ENCODE measurements at places on chromosomes 11 and 22.
A peak's percentile ranks its signal among the peaks of the same experiment; 100 is the strongest.

GRCh38 chr11:64868904-64869570, 9.4 kb downstream of the EHD1 start:
- DNase-seq: peak; percentile 23
- peaks cover 16% of the 10 kb centered on the region for H3K36me3 ChIP-seq

- no peak for DNase-seq
- no peaks in the 10 kb centered on the region for H3K27me3 ChIP-seq
- H3K27ac ChIP-seq: peak overlapping the region; percentile 36
- peaks cover 36% of the 10 kb centered on the region for H3K4me1 ChIP-seq
- H3K36me3 ChIP-seq: no peaks in the 10 kb centered on the region
These were observed 327.6 kb upstream of the CCDC90B start for GRCh38 chr11:83613767-83614121.

- H3K27me3 ChIP-seq: no peaks in the 10 kb centered on the region
- H3K4me1 ChIP-seq: peaks cover 7% of the 10 kb centered on the region
- no peak overlapping the region for H3K27ac ChIP-seq
- H3K4me3 ChIP-seq: no peak overlapping the region
These were observed 8.1 kb upstream of the UCP2 start for GRCh38 chr11:73990730-73991129.

- no peaks in the 10 kb centered on the region for H3K36me3 ChIP-seq
- no peaks in the 10 kb centered on the region for H3K27me3 ChIP-seq
- H3K4me3 ChIP-seq: no peak overlapping the region
- no peaks in the 10 kb centered on the region for H3K4me1 ChIP-seq
These were observed 62.5 kb downstream of the SYTL2 start for GRCh38 chr11:85748455-85748891.

- H3K27me3 ChIP-seq: no peaks in the 10 kb centered on the region
- no peaks in the 10 kb centered on the region for H3K4me1 ChIP-seq
- H3K4me3 ChIP-seq: no peak overlapping the region
- H3K36me3 ChIP-seq: no peaks in the 10 kb centered on the region
These were observed 21.4 kb upstream of the PANX2 start for GRCh38 chr22:50148991-50149721.

DNA sequence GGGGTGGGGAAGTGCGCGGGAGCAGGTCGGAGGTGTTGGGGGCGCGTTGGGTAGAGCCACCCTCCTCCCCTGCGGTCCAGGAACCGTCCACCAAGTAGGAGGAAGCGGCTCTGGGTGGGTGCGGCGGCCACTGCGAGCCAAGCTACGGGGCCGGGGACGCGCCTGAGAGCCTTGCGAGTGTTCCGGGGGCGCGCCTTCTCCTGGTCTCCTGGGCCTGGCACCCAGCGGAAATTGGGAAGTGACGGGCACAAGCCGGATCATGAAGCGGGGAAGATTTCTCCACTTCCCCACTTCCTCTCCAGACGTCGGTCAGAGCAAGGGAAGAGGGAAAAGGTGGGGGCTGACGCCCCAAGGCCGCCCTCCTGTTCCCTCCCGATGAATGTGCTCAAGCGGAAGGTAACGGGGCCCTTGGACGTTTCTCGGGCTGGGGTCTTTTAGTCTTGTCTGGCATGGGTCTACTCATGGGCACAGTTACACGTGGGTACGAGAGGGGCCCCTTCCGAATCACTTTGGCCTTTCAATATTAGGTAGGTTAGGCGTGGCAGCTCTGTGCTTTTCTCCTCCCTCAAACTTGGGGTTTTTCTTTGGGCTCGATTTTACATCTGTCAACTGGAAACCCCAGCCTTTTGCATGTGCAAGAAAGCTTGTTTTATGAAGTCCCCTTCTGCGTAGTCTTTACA, 865 bp downstream of the RBM14 start:
- no peaks in the 10 kb centered on the region for H3K27me3 ChIP-seq
- DNase-seq: peak; percentile 72
- peak overlapping the region; percentile 85 for H3K4me3 ChIP-seq
- H3K27ac ChIP-seq: peak overlapping the region; percentile 86

- no peaks in the 10 kb centered on the region for H3K36me3 ChIP-seq
- H3K27ac ChIP-seq: no peak overlapping the region
- H3K4me3 ChIP-seq: no peak overlapping the region
These were observed 12.2 kb upstream of the MFNG start for GRCh38 chr22:37498289-37498909.

DNA sequence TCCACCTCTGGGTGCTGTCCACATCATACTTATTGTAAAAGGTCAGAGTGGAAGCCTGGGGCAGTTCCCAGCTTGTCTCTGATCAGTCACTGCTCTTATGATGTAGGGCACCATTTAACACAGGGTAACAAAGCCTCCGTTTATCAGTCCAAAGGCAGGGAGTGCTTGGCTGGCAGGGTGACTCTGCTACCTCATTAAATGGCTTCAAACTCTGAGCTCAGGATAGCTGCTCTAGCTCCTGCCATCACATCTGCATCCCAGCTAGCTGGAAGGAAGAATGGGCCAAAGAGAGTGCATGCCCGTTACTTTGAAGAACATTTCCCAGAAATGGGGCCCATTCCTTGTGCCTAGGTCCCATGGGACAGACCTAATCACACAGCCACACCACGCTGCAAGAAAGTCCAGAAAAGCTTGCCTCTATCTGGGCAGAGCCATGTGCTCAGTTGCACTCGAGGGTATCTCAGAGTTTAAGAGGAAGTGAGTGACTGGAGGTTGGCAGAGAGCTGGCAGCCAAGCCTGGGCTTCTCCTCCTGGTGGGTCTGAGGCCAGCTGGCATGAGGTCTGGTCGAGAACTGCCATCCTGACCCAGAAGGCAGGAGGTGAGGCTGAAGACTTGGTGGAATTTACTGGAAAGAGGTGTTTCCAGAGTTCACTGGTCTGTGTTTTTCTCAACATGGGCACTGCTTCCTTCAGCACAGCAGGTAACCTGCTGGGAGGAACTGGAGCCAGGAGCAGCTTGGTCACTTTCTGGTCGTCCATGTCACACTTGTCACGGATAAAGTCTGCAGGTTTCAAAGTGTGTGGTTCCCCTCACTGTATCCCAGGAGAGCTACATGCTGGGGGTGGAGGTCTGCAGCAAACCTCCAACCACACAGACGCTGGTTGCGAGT, 935.7 kb downstream of the BRD1 start:
- no peak overlapping the region for H3K27ac ChIP-seq
- H3K36me3 ChIP-seq: no peaks in the 10 kb centered on the region
- H3K4me1 ChIP-seq: no peaks in the 10 kb centered on the region
- no peaks in the 10 kb centered on the region for H3K27me3 ChIP-seq
- no peak overlapping the region for H3K4me3 ChIP-seq
